Fibroblast of lung (primary cell): ENCODE measurements at places on chromosomes 13 and 19. TPM values are rescaled to one million over a fixed set of nuclear protein-coding genes. Genes with fewer than 3 reads are reported as not detected.
A peak's percentile ranks its signal among the peaks of the same experiment; 100 is the strongest.

Gene CEACAM21
- polyA plus RNA-seq: not detected in 2 replicates

Gene CCDC122
- polyA plus RNA-seq: 1.2 and 2.0 TPM in 2 replicates

Gene URAD
- not detected in 2 replicates for polyA plus RNA-seq

Gene LMTK3
- 0.01 TPM in 1 of 2 replicates, not detected in the other for polyA plus RNA-seq

Gene PSG4
- 171 and 387 TPM in 2 replicates for polyA plus RNA-seq

Gene ZNF682
- 1.3 and 1.4 TPM in 2 replicates for polyA plus RNA-seq

GRCh38 chr13:71874458-71874857 is 7.5 kb upstream of the DACH1 start:
- DNase-seq: no peak
- H3K36me3 ChIP-seq: no peaks in the 10 kb centered on the region
- H3K27ac ChIP-seq: no peak overlapping the region
- no peaks in the 10 kb centered on the region for H3K27me3 ChIP-seq

- no peak overlapping the region for H3K4me3 ChIP-seq
- H3K27me3 ChIP-seq: no peaks in the 10 kb centered on the region
- DNase-seq: peak; percentile 87
- peaks cover 18% of the 10 kb centered on the region for H3K4me1 ChIP-seq
- no peaks in the 10 kb centered on the region for H3K36me3 ChIP-seq
Measured at GRCh38 chr13:97124915-97125809, 97.0 kb upstream of the MBNL2 start.

- no peak overlapping the region for H3K27ac ChIP-seq
- DNase-seq: no peak
- no peaks in the 10 kb centered on the region for H3K36me3 ChIP-seq
- no peak overlapping the region for H3K4me3 ChIP-seq
- no peaks in the 10 kb centered on the region for H3K27me3 ChIP-seq
Measured at GRCh38 chr13:57583529-57583928, 48.0 kb upstream of the PCDH17 start.

GRCh38 chr13:28476919-28477708 is 17.8 kb downstream of the FLT1 start:
- DNase-seq: no peak
- no peaks in the 10 kb centered on the region for H3K36me3 ChIP-seq
- no peak overlapping the region for H3K4me3 ChIP-seq
- no peaks in the 10 kb centered on the region for H3K27me3 ChIP-seq
- H3K27ac ChIP-seq: no peak overlapping the region
- H3K4me1 ChIP-seq: peaks cover 14% of the 10 kb centered on the region

DNA sequence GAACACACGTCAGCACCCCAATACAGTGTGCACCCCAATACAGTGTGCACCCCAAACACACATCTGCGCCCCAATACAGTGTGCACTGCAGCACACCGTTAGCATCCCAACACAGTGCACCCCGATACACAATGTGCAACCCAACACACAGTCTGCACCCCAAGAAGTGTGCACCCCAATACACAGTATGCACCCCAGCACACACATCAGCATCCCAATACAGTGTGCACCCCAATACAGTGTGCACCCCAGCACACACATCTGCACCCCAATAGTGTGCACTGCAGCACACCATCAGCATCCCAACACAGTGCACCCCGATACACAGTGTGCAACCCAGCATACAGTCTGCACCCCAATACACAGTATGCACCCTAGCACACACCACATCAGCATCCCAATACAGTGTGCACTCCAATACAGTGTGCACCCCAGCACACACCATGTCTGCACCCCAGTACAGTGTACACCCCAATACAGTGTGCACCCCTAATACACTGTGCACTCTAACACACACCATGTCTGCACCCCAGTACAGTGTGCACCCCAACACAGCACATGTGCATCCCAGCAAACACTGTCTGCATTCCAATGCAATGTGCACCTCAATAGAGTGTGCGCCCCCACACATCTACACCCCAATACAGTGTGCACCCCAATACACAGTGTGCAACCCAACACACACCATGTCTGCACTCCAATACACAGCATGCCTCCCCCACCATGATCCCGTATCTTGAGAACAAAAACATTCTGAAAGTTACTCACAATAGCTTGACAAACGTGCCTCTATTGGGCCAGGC is 855 bp upstream of the CARS2 start:
- no peak for DNase-seq
- H3K36me3 ChIP-seq: no peaks in the 10 kb centered on the region
- peak overlapping the region; percentile 77 for H3K4me3 ChIP-seq
- no peaks in the 10 kb centered on the region for H3K27me3 ChIP-seq

DNA sequence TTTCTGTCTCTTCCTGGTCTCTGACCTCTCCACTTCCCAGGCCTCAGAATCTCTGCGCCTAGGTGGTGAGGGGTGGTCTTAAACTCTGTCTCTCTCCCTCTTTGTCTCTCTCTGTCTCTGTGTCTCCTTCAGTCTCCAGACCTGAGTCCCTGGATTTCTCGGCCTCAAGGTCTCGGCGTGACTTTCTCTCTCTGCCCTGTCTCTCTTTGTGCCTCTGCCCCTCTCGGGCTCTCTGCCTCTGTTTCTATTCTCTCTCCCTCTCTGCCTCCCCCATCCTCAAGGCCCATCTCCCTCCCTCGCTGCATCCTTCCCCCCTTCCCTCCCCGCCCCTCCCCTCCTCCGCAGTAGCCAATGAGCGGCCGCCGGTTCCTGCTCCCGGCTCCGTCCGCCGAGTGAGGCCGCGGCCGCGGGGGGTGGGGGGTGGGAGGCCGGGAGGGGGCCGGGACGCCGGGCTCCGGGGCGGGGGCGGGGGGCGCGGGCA is at the start of gene CACNG7:
TSS of gene CACNG7 (plus strand) at position 344 of the 481 bp plus-strand sequence. CDS start 3,554 bp downstream, outside the sequence.
- H3K4me3 ChIP-seq: peak within 1 kb of the TSS; percentile 6
- no peaks in the 10 kb centered on the region for H3K36me3 ChIP-seq
- DNase-seq: peak; percentile 16
- H3K27ac ChIP-seq: no peak within 1 kb of the TSS
- no peaks in the 10 kb centered on the region for H3K4me1 ChIP-seq

DNA sequence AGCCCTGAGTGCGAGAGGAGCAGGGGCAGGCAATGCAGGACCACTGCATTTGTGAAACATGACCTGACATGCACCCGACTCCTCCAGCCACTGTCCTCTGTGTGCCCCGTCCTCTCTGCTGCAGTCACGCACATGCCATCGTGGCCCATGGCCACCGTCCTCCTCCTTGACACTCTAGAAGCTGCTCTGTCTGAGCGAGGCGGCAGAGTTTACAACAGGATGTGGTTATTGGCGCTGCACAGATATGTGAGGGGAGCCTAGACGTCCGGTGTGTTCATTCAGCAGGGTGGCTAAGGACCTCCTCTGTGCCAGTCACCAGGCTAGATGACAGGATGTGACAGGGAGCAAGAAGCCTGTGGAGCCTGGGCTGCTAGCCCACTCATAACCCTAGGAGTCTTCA is 277.8 kb downstream of the FOXO1 start:
- H3K4me3 ChIP-seq: no peak overlapping the region
- no peaks in the 10 kb centered on the region for H3K36me3 ChIP-seq
- H3K4me1 ChIP-seq: peaks cover 3% of the 10 kb centered on the region
- H3K27me3 ChIP-seq: no peaks in the 10 kb centered on the region
- no peak for DNase-seq

- H3K4me3 ChIP-seq: no peak overlapping the region
- H3K36me3 ChIP-seq: no peaks in the 10 kb centered on the region
- no peak for DNase-seq
- no peaks in the 10 kb centered on the region for H3K27me3 ChIP-seq
- H3K27ac ChIP-seq: no peak overlapping the region
Measured at GRCh38 chr13:71902676-71903075, 35.7 kb upstream of the DACH1 start.

- no peak overlapping the region for H3K27ac ChIP-seq
- peaks cover 9% of the 10 kb centered on the region for H3K4me1 ChIP-seq
- no peak overlapping the region for H3K4me3 ChIP-seq
- no peaks in the 10 kb centered on the region for H3K36me3 ChIP-seq
- no peak for DNase-seq
Measured at GRCh38 chr13:23081901-23082300, 98.9 kb upstream of the SGCG start.

GRCh38 chr13:41644742-41645141 is 187.4 kb downstream of the RGCC start:
- DNase-seq: no peak
- no peaks in the 10 kb centered on the region for H3K36me3 ChIP-seq
- H3K27me3 ChIP-seq: no peaks in the 10 kb centered on the region
- H3K4me3 ChIP-seq: no peak overlapping the region
- H3K4me1 ChIP-seq: peaks cover 9% of the 10 kb centered on the region
- peak overlapping the region; percentile 63 for H3K27ac ChIP-seq

DNA sequence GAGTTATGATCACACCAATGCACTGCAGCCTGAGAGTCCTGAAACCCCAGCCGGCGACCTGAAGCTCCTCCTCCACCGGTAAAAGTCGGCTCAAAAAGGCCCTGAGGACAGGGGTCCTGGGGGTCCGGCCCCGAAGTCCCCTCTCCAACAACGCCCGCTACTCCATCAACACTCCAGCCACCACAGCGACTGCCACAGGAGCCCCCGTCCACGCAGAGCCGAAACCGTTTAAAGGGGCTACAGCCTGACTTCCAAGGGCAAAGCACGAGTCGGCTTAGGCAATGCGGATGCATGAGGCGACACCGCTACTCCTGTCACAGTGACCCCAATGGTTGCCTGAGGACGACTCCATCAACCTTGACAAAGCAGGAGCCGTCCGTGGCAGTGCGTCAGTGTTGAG is 22.9 kb upstream of the ZNF420 start:
- no peaks in the 10 kb centered on the region for H3K4me1 ChIP-seq
- no peak for DNase-seq
- no peaks in the 10 kb centered on the region for H3K36me3 ChIP-seq
- no peak overlapping the region for H3K4me3 ChIP-seq

- H3K4me1 ChIP-seq: no peaks in the 10 kb centered on the region
- H3K4me3 ChIP-seq: no peak overlapping the region
- no peak overlapping the region for H3K27ac ChIP-seq
- H3K36me3 ChIP-seq: no peaks in the 10 kb centered on the region
Measured at GRCh38 chr13:66347486-66348117, 882.5 kb downstream of the PCDH9 start.

- no peak overlapping the region for H3K27ac ChIP-seq
- no peak overlapping the region for H3K4me3 ChIP-seq
- DNase-seq: no peak
- no peaks in the 10 kb centered on the region for H3K27me3 ChIP-seq
- peaks cover 3% of the 10 kb centered on the region for H3K36me3 ChIP-seq
Measured at GRCh38 chr19:54444737-54445136, 4.3 kb upstream of the LENG8 start.

GRCh38 chr19:694481-695351 is 536 bp downstream of the PRSS57 start:
- H3K27ac ChIP-seq: no peak overlapping the region
- no peak for DNase-seq
- H3K4me3 ChIP-seq: no peak overlapping the region
- no peaks in the 10 kb centered on the region for H3K36me3 ChIP-seq
- H3K4me1 ChIP-seq: no peaks in the 10 kb centered on the region

DNA sequence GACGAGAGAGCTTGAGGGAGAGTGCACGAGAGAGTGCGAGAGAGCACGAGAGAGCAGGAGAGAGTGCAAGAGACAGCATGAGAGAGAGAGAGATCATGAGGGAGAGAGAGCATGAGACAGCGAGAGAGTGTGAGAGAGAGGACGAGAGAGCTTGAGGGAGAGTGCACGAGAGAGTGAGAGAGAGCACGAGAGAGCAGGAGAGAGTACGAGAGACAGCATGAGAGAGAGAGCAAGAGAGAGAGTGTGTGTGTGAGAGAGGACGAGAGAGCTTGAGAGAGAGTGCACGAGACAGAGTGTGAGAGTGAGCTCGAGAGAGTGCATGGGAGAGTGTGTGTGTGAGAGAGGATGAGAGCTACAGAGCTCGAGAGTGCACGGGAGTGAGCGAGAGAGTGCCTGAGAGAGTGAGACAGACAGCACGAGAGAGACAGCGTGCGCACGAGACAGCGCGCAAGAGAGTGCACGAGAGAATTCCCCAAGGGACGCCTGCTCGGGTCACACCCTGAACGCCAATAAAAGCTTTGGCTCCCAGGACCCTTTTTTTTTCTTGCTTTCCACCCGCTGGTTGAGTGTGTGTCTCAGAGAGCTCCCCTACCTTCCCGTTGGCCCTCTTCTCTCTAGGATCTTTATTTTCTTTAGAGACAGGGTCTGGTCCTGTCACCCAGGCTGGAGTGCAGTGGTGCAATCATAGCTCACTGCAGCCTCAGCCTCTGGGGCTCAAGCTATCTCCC is 3.7 kb downstream of the CD70 start:
- H3K4me1 ChIP-seq: no peaks in the 10 kb centered on the region
- peaks cover 17% of the 10 kb centered on the region for H3K27me3 ChIP-seq
- H3K27ac ChIP-seq: no peak overlapping the region
- no peak overlapping the region for H3K4me3 ChIP-seq

- no peak overlapping the region for H3K27ac ChIP-seq
- H3K36me3 ChIP-seq: no peaks in the 10 kb centered on the region
- H3K27me3 ChIP-seq: no peaks in the 10 kb centered on the region
- no peak for DNase-seq
- no peaks in the 10 kb centered on the region for H3K4me1 ChIP-seq
Measured at GRCh38 chr13:102928941-102929675, 83.3 kb downstream of the ERCC5 start.

DNA sequence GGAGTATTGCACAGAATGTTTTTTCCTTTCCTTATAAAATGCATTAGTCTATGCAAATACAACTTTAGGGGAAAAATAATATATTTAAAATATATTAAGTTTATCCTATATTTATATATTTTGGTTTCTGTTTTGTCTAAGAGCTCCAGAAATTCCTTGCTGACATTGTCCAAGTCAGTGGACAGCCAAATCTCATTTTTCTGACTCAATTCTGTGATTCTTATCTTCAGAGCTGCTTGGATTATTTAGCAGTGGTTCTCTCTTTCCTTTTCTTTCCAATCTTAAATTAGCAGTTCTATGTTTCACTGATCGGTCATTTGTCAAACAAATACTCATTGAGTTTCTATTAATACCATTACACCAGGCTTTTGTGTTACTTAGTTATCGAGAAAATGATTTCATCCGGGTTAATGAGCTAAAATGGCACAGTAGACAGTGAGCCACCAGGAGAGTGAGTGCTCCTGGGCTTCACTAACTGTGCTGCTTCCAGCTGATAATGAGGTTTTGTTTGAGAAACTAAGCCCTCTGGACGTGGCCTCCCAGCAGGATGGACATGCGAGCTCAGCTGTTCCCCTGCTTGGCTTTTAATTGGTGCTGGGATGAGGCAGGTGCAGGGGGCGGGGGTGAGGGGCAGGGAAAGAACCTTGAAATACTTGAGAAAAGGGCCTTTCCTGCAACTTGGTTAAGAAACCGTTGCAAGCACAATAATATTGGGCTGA is 44.0 kb downstream of the ATP11A start:
- H3K4me3 ChIP-seq: no peak overlapping the region
- peak; percentile 27 for DNase-seq
- no peaks in the 10 kb centered on the region for H3K4me1 ChIP-seq
- H3K27ac ChIP-seq: no peak overlapping the region

GRCh38 chr13:78657699-78658629 is 991 bp downstream of the OBI1 start:
- H3K4me3 ChIP-seq: peak overlapping the region; percentile 97
- no peaks in the 10 kb centered on the region for H3K4me1 ChIP-seq
- DNase-seq: peak; percentile 32
- H3K27ac ChIP-seq: peak overlapping the region; percentile 89
- H3K27me3 ChIP-seq: no peaks in the 10 kb centered on the region
- no peaks in the 10 kb centered on the region for H3K36me3 ChIP-seq

DNA sequence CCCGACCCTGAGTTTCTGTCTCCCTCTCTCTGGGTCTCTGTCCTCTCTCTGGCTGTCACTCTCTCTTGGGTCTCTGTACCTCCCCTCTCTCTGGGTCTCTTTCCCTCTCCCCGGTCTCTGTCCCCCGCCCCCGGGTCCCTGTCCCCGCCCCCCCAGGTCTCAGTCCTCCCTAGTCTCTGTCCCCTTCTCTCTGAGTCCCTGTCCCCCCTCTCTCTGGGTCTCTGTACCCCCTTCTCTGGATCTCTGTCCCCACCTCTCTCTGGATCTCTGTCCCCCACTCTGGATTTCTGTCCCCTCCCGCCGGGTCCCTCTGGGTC is 2.3 kb upstream of the FTL start:
- no peak overlapping the region for H3K27ac ChIP-seq
- peaks cover 19% of the 10 kb centered on the region for H3K4me1 ChIP-seq
- peaks cover 17% of the 10 kb centered on the region for H3K36me3 ChIP-seq
